Activated naive CD4-positive, alpha-beta T cell treated with anti-CD3 and anti-CD28 coated beads, Interleukin-2, amount 10 ng/mL, durations not matched to agents 7 days and 5 days (primary cell): ENCODE measurements at places on chromosomes 2 and 18.

- DNase-seq, result no peak
Observed at GRCh38 chr2:171584001-171584400, 61.7 kb downstream of the CYBRD1 start.

- DNase-seq, result no peak
Observed at GRCh38 chr18:76579301-76579695, 84.3 kb upstream of the ZNF516 start.

GRCh38 chr2:172624996-172625395, 69.1 kb downstream of the PDK1 start:
- no peak for DNase-seq

DNA sequence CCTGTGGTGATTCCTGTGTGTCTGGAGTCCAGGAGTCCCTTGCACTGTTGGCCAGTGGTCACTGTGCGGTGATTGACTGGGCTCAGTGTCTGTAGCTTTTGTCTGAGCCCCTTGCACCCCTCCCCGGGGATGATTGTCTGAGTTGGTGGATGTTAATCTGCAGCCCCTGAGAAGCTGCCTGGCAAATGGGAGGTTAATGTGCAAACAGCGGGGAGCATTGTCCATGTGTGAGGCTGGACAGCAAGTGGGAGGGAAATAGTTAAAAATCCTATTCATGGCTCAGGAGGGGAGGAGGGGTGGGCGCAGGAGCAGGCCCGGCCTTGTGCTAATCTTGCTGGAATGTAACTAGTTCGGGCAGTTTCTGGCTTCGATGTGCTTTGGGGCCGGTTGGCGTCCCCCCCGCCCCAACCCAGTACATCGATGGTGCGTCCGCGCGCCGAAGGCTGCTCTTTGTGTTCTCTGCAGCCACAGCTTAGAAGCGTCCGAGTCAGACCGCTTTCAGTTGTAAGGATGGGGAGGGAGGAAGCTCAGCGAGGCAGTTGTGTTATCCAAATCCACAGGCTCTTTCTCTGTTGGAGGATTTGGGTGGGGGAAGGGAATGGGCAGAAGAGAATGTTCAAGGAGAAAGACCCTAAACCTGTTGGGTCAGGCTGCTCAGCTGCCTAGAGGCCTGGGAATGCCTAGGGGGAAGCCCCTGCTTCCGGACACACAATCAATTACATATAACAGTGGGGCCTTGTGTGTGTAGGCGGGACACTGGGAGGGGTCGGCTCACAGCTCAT, 71.8 kb downstream of the TGOLN2 start:
- DNase-seq, result no peak

GRCh38 chr2:238924796-238925195, 76.9 kb downstream of the TWIST2 start:
- DNase-seq, result peak; percentile 5

DNA sequence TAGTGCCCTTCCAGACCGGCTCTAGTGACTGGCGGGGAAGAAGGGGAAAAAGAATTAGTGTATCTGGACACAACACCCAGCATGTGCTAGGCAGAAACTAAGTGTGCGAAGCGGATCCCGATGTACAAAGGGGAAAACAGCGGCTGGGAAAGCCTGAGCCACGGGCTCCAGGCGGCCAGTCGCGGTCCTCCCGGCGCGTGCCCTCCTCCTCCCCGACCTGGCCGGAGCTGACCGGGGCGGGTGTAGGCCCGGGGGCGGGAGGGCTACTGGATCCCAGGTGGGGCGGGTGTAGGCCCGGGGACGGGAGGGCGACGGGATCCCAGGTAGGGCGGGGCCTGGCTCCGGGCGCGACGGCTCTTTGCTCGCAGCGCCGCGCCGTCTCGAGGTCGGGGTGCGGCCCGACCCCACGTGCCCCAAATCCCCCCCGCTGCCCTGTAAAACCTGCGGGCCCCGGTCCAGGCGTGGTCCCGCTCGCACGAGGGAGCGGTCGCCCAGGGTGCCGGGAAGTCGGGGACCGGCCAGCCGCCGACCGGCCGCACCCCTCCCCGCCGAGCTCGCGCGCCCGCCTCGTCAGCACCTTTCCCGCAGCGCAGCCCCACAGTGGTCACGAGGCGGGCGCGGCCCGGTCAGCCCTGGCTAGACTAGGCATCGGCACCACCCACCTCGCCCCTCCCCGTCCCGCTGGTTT, 48.8 kb downstream of the C2orf42 start:
- DNase-seq, result no peak

DNA sequence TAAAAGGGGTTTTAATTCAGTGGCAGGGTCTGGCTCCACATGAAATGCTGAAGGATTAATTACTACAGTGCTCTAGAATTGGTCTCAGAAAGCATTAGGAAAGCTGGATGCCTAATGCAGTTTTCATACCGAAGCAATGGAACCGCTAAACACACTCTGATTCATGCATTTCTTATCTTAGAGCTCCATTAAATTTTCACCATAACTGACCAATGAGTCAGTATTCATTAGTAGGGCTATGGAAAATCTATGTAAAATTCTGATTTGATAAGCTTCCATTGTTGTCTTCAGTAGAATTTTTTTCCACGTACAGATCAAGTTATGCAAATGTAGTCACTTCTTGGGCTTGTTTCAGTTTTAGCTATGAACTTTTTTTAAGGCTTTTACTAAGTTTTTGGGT, 359.9 kb downstream of the ARHGAP15 start:
- DNase-seq, result no peak

GRCh38 chr2:196718419-196719109, 79.0 kb downstream of the CCDC150 start:
- DNase-seq, result no peak

GRCh38 chr2:69237070-69237670, 149.9 kb downstream of the GFPT1 start:
- no peak for DNase-seq

DNA sequence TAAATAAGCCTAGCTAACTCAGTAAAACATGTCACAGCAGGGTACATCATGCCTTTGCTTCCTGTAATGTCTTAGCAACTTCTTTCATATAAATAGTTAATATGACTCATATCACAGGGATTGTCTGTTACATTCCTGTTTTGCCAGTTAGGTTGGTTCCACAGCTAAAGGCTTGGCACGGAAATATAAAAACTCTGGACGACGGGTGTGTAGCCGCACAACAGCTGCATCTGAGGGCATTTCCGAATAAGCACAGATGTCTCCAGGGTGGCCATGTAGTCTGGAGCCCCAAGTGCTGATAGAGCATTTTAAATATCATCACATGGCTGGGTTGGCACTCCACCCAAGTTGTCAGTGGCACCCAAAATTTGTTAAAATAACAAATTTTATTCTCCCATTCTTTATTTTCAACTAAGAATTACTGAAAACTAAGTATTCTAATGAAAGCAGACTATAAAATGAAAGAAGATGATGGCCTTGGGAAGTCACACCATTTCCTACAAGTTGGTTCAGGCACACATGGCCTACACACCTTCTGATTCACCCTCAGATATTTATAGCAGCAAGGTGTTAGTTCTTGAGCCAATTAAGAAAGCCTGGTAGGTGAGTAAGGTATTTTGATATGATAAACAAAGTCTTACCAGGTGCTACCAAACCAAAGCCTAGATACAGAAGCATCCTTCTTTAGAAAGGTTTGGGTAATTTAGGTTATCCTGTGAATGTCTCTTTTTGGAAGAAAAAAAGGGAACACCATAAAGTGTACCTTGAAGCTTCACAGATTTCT, 61.8 kb upstream of the STK17B start:
- no peak for DNase-seq

DNA sequence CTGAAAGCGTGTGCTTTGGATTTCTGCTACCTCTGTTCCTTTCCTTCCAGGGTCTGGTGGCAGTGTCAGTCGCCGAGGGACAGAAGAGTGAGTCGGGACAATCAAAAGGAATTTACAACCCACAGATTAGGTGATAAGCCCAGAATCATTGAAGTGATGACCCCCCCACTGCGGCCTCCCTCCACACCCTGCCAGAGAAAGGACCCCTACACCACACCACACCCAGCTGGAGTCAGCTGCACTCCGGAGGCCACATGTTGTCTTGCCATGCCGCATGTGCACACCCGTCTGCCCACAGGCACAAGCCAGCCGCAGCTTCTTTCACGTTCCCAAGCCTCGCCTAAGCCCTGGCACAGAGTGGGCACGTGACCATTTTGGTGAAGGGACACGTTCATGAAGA, 366.8 kb upstream of the SALL3 start:
- DNase-seq, result no peak

GRCh38 chr18:77203071-77203470, 46.6 kb upstream of the GALR1 start:
- DNase-seq, result no peak

GRCh38 chr2:54456362-54456611, 160 bp downstream of the SPTBN1 start:
- DNase-seq, result no peak

GRCh38 chr2:10412380-10412779, 35.7 kb downstream of the ODC1 start:
- DNase-seq, result peak; percentile 61

GRCh38 chr2:2234398-2235195, 96.5 kb downstream of the MYT1L start:
- DNase-seq, result no peak

DNA sequence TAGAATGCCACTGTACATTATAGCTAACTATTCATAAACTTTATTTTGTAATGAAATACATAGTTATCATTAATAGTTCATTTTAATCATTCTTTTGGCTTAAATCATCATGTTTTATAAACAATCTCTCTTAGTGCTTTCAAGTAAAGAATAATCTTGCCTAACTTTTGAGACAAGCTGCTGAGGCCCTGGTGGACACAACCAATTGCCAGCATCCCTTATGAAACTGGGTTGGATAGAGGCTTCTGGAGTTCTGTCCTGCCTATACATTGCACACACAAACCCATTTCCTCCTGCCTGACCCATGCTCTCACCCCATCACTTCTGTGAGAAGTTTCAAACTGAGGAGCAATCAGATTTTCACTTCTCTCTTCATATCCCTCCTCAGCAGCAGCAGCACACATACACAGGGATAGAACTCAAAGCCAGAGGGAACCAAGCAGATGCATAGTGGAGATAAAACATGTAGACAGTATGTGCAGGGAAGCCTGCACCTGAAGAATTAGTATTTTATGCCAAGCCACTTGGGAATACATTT, 450.0 kb upstream of the SLC14A2 start:
- DNase-seq, result no peak

GRCh38 chr18:2984091-2984490, 28.9 kb downstream of the LPIN2 start:
- DNase-seq, result no peak

- no peak for DNase-seq
Observed at GRCh38 chr2:44731505-44731904, 210.0 kb upstream of the SIX3 start.

DNA sequence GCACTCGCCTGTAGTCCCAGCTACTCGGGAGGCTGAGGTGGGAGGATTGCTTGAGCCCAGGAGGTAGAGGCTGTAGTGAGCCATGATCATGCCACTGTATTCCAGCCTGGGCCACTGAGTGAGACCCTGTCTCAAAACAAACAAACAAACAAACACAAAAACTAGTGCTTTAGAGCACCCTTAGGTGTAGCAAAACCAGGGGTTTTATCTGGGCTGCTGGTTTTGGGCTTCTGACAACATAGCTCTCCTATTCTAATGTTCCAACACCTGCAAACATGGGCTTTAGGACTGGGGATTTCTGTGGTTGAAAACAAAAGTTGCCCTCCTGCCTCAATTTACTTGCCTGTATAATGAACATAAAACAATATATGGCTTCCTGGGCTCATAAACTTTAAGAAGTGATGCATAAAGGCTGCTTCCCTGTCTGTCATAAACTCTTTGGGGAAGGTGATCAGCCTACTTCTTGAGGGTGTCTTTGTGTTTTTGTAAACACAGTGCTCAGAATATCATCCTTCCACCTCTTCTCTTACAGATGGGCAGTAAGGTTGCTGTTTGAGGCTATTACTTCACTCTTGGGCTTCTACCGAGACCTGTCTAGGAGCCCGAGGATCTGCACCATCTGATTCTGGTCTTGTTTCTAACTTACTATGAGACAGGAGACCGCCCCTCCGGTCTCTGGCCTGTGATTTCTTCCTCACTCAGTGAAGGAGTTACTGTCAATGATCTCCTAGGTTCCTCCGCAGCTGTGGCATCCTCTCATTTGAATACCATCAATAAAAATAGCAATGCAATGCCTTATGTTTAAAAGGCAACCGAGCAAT, 246.5 kb downstream of the MYCN start:
- no peak for DNase-seq

DNA sequence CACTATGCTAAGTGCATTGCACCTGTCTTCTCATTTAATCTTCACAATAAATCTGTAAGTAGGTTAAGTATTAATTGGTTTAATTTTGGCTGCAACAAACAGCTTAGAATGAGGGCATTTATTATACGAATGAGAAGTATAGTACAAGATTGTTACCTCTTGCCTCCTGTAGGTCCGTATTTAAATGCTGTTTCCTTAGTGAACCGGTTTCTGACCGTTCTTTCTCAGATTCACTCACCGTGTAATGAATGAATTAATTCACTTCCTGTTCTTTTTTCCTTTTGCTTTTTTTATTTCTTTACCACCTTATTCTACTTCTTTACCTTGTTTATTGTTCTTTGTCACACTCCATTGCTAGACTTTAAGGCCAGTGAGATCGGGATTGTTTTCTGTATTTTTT, 153.8 kb upstream of the RASGRP3 start:
- no peak for DNase-seq

- no peak for DNase-seq
Observed at GRCh38 chr2:1278861-1279260, 134.4 kb upstream of the TPO start.

DNA sequence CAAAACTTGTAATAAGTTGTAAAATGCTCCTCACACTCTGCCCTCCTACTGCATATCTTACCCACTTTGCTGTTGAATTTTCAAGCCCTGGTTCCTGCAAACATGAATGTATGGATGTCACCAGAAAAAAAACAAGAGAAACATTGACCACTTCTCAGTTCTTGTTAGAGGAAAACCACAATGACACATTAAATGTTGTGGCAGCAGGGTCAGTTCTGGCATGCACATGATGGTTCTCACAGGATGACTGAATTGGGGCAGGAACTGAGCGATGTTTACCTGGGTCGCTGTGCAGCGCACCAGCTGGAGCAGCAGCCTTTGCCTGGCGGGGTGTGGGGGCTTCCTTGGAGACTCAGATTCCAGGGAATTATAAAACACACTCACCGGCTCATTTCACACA, 14.0 kb upstream of the PRKCE start:
- no peak for DNase-seq

DNA sequence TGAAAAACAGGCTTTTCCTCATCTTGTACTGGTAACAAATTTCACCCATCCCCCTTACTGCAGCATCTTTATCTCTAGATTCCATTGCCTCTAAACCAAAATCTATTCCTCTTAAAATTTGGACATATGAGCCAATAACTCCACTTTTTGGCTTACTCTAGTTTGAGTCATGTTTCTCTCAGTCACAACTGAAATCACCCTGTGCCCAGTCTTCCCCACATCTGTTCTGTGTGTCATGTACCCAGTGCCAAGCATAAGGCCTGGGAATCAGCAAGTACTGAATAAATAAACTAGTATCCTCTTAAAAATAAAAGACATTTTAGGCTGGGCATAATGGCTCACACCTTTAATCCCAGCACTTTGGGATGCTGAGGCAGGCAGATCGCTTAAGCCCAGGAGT, 20.8 kb upstream of the CHN1 start:
- no peak for DNase-seq
